CD4-positive, alpha-beta T cell treated with Interleukin-1 beta for 1 hour (primary cell): ENCODE measurements at places on chromosomes 7 and 10.

GRCh38 chr10:128102480-128103228, 23.6 kb downstream of the MKI67 start:
- no peak for DNase-seq

GRCh38 chr10:7193369-7193768, 217.5 kb downstream of the SFMBT2 start:
- no peak for DNase-seq

- no peak for DNase-seq
Observed at GRCh38 chr10:51313773-51314478, 239.6 kb downstream of the PRKG1 start.

DNA sequence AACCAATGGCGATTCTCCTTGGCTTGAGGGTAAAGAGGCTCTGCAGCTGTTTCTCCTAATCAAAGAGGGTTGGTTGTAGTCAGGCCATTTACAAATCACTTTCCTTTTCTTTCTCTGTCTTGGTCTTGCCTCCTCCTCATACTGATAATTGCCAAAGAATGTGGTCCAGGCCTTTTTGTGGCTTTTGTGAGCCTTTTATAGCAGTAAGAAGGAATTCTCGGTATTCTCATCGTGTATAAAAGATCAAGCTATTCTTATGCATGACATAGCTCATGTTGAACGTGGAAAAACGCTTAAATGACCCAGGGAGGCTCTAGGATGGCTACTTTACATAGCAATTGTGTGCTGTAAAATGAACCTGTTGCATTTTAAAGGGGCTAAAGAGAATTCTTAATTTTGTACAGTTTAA, 62.6 kb downstream of the RBM20 start:
- no peak for DNase-seq

- DNase-seq: no peak
Observed at GRCh38 chr7:94348142-94348541, 46.6 kb upstream of the COL1A2 start.

DNA sequence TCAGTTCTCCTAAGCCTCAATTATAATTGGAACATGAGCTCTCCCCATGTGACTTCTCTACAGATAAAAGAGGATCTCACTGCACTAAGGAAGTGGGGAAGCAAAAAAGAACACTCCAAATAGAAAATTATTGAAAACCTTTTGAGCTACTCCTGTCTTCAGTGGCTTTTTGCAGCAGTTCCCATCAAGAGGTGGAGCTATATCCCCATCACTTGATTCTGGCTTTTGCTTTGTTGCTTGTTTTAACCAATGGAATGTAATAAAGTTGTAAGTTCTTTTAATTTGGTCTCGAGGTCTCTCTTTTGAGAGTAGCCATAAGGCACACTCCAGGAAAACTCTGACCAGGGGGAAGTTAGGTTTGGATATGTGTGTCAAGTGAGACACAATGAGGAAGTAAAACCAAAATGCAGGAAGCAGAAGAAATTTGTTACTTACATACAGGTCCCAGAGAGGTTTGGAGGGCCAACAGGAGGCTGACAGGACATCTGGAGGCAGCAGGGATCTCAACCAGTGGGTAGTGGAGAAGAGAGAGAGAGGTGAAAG, 569.4 kb downstream of the HTR7 start:
- DNase-seq: no peak

DNA sequence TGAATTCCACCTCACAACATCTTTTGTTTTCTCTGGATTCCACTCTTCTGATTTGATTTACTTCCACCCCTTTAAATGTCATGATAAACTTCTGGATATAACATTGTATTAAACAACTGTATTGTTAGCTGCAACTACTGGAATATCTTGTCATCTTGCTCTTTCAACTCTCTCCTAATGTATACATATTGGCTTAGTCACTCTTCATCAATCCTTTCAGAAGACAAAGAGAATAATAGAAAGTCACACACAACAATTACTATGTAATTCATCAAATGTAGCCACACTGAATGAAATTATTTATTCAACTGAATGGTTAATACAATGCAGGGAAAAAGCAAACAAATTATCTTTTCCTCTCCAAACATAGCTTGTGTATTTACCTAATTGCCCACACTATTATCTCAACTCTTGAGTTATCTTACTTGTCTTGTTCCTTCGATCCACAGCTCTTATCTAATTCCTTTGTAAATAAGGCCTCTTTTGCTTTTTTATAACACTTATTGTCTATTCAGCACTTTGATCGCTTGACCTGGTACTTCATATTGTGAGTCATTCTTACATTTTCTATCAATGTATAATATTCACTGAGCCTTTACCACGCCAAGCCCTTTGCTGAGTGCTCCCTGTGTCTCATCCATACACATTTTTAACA, 16.7 kb downstream of the SEMA3A start:
- DNase-seq: no peak

GRCh38 chr7:135825406-135825805, 76.8 kb upstream of the FAM180A start:
- DNase-seq: no peak
